ENCODE measurements at places on chromosomes 5 and 9.
A peak's percentile ranks its signal among the peaks of the same experiment; 100 is the strongest.

DNA sequence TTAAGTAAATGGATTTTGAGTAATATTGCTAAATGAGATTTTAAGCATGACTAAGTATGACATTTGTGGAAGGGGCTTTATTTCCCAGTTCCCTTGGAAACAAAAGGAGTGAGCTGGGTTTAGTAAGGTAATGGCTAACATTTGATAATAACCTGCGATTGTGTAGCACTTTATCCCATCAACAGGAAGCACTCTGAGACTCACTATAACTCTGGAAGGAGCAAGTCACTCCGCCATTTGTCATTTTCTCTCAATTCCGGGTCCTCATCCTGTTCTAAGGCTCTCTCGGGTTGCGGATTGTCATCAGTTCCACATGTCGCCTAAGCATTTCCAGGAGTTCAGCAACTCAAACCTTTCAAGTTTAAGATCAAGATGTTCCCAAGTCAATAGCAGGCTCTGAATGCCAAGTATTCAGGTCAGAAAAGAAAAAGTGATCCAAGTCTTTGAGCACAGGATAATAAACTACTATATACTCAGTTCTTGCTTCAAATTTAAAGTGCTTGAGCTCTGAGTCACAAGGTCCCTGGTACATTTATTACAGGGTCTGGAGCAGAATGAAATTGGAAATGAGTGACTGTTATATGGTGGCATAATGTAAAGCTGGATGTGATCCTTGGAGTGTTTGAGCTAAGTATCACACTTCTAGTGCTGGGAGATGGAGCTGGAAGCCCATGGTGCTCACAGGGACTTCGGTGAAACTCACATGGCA lies 39.3 kb downstream of the CAPSL start:
- no peak for DNase-seq

DNA sequence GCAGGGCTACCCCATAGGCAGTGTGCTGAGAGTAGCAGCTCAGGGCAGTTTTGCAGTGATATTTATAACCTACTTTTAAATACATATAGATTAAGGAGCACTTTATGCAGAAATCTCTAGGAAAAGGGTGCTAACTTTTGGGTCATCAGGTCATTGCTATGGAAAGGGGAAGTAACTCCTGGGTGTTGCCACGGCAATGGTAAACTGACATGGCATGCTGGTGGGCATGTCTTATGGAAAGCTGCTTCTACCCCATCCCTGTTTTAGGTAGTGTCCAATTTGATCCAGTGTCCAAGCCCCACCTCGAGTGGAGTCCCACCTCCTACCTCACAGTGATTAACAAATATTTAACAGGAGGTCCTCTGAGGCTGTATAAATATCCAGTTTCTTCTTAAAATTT lies 56.8 kb upstream of the XPA start:
- no peak for DNase-seq

GRCh38 chr9:114089206-114089840 lies 9.8 kb downstream of the KIF12 start:
- no peak for DNase-seq

- DNase-seq, result peak; percentile 19
These were observed 65.7 kb upstream of the EIF4EBP3 start for GRCh38 chr5:140481758-140482157.

GRCh38 chr5:95595289-95595931 lies 24.5 kb upstream of the GPR150 start:
- DNase-seq, result no peak

GRCh38 chr5:149728303-149728702 lies 1.8 kb upstream of the PPARGC1B start:
- DNase-seq, result no peak

- DNase-seq, result no peak
These were observed 54.7 kb upstream of the ALDH1B1 start for GRCh38 chr9:38337706-38338264.

DNA sequence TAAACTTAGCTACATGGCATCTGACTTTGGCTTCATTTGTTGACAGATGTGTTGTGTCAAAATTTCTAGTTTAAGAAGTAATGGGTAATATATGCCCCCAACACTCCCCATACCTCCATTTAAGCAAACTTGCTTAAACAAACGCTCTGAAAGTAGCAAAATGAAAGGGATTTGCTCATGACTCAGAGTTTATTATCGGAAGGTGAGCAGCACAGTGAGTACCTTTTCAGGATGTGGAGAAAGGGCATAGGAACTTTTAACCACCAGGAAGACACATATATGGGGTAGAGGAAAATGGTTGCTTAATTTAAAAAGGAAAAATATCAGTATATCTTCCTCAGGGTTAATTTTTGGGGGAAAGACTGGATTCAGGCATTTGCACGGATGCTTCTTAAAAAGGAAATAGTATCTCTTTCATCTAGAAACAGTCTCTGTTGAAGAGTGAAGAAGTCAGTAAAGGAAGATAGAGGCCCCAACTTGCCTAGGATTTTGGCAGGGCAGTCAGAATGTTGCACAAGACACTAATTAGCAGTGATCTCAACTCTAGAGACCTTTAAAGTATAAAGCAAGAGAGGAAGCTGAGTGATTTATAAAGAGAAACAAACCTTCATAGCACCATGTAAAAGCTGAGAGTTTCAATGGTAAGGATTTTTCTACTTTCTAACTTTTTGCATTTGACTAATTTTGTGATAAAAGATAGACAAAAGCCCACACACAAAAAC lies 155.1 kb downstream of the TRIO start:
- DNase-seq, result peak; percentile 65

DNA sequence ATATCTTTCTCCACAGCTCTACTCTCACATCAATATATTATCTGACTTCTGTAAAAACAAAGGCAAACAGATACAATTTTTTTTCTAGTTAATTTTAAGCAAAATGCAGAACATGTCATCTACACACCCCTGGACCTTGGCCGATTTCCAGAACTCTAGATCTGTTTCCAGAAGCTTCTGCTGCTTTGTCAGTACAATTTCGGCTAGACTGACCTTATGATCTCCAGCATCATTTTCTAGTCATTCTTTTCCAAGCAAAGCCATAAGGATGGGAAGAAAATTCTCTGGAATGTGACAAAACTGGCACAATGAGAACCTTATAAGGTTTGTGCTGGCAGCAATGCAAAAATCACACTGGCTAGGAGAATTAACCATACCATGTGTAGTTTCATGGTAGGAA lies 132.8 kb upstream of the MPDZ start:
- DNase-seq, result no peak

DNA sequence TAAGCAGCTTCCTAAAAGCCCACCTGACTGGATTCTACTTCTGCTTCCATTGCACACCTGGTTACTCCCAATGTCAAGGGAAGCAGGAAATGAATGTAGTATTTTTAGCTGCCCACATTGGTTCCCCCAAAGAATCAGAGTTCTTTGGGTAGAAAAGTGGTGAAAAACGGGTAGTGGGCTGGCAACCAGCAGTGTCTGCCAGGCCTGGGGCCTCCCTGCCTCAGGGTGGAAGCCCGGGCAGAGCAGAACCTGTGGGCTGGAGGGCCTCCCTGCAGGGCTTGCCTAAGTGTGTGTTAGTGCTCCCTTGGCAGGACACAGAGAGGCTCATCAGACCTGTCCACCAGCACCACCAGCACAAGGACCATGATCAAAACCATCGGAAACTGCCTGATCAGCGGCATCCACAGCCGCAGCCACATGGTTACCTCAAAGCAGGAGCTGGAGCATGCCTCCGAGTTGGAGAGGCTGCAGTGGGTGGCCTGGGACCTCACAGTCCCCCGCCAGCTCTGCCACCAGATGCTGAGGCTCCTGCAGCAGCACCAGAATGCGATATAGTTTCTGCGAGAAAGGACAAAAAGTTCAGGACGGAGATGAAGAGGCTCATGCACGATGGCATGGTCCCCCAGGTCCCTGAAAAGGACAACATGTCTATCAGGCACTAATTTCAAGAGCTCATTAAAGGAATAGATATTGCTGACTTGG lies 72.2 kb downstream of the PTPDC1 start:
- DNase-seq, result no peak

- DNase-seq, result peak; percentile 79
These were observed 11.6 kb upstream of the IL12B start for GRCh38 chr5:159341906-159342310.

GRCh38 chr9:136143215-136144001 lies 24.7 kb upstream of the TMEM250 start:
- peak; percentile 36 for DNase-seq

DNA sequence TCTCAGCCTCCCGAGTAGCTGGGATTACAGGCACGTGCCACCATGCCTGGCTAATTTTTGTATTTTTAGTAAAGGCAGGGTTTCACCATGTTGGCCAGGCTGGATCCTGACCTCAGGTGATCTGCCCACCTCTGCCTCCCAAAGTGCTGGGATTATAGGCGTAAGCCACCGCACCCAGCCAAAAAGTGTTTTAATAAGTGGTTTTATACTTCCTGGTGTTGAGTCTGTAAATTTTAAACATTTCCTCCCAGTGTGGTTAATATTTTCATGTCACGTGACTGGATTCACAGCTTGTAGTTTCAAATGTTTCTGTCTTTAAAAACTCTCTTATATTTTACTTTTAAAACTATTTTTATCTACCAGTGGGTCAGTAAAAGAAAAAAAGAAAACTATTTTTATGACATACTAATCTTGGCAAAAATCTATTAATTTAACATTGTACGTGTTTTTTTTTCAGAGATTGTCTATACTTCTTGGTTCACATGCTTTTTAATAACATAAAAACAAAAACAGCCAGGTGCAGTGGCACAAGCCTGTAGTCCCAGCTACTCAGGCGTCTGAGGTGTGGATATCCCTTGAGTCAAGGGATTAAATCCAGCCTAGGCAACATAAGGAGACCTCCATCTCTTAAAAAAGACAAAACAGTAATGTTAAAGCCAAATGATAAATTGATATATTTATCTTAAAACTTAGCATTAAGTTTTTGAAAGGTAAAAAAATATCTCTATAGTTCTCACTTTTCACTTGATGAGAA lies 117.1 kb downstream of the DMXL1 start:
- DNase-seq, result no peak

GRCh38 chr9:126127591-126127990 lies 199.0 kb upstream of the MVB12B start:
- no peak for DNase-seq

GRCh38 chr5:136730426-136730825 lies 365.1 kb upstream of the TRPC7 start:
- DNase-seq, result no peak

DNA sequence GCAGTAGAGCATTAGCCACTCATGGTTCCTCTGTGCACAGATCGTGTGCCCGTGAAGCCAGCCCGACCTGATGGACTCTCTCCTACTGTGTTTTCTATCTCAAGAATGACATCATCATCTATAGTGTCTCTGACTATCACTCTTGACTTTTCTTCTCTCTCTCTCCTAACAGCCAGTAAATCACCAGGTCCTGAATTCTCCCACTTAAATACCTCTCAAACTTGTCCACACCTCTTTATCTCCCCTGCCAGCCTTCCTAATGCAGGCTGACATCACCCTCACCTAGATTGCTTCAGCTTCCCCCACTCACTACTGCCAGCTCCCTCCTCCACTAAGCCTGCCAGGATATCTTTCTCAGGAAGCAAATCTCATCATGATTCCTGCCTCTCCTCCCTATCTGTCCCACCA lies 90.6 kb upstream of the MIER3 start:
- DNase-seq, result no peak

DNA sequence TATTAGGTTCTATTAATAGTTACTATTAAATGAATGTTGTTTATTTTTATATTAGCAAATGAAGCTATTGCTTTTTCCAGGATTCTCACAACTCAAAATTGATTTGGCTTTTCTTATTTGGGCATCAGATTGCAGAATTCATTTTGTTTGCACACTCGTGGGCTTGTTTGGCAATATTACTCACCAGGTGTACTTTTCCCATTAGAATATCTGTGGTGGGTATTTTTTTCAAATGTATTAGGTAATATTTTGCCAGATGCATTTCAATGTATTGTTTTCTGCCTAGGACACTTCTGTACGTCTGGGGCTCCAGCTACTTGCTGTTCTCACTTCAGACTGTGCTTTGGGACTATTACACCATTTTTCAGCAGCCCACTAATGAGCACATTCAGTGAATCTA lies 108.0 kb upstream of the GHR start:
- no peak for DNase-seq

- DNase-seq, result no peak
These were observed 48.3 kb downstream of the PALM2AKAP2 start for GRCh38 chr9:109828254-109828653.

GRCh38 chr5:17929171-17929570 lies 294.9 kb downstream of the TAF11L14 start:
- DNase-seq, result no peak

DNA sequence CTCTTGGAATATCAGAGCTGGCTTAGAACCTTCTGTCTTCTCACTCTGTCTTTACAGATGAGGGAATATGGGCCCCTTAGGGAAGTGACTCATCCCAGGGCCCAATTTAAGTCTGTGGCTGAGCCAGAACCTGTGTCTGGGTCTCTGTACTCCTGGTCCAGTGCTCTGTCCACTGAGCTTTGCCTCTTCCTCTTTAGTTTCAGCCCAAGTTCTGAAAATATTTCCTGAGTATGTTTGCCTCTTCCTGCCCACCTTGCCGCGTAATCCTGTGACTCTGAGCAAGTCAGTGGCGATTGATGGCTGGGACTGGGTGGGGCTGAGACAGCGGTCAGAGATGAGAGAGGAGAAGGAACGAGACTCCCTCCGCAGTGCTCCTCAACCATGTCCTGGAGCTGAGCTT lies 7.8 kb downstream of the IER5L start:
- no peak for DNase-seq

GRCh38 chr9:107210775-107211174 lies 72.3 kb upstream of the RAD23B start:
- DNase-seq, result no peak

DNA sequence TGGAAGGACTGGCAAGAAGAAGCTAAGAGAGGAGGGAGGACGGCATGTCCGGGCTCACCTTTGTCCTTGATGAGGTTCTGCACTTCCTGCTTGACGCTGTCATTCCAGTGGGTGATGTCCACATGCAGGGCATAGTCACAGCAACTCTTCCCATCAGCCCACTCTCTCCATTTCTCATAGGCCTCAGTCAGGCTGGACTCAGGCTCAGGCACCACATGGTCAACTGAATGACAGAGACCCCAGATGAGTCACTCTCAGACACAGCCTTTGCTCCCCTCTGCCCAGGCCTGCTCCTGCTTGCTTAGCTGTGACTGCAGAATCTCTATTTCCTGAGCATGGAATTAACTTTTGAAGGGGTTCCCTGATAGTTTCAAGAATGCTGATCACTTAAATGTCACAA lies 94.2 kb downstream of the DPYSL3 start:
- no peak for DNase-seq

DNA sequence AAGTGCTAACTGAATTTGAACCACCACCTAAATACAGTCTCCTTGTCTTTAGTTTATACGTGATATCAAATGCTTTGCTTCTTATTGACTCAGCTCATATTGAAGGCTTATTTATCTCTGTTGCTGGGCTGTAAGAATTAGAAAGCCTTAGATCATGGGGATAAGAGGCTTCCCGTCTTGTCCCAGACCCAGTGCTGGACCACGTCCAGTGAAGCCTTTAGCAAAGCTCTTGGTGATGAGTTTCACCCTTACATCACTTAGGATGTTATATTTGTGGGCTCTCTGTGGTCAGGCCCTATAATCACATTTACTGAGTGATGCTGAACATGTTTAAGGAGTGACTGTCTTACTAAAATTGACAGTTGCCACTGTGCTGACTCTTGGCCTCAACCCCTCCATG lies 11.2 kb downstream of the FAM240B start:
- peak; percentile 18 for DNase-seq

Measured in fibroblast of villous mesenchyme (primary cell).